WTC11 (cell line): ENCODE measurements at places on chromosomes 3 and 15.

GRCh38 chr3:44596621-44597020, 11.9 kb downstream of the ZNF660 start:
- no peak for DNase-seq

DNA sequence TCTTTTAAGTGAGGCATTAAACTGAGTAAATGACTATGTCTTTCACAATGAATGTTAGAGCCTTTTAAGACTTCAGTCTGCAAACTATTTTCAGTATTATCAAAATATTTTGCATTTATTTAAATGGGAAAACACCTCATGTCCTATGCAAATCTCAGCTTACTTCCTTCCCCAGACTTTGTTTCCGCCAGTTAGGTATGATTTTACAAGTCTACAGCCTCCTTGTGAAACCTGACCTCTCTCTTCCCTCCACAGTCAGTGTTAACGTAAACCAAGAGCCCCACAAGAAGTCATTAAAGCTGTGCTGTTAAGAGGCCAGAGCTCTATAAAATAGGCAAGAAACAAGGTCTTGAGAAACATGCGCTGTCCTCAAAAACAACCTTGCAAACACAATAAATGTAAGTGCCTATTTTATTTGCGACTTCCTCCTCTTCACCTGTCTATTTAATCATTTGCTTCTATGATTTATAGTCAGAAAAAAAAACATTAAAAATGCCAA, 48.3 kb downstream of the PRTG start:
- no peak for DNase-seq

- DNase-seq: no peak
These were observed 338.8 kb upstream of the DNAJC19 start for GRCh38 chr3:181328346-181328745.

DNA sequence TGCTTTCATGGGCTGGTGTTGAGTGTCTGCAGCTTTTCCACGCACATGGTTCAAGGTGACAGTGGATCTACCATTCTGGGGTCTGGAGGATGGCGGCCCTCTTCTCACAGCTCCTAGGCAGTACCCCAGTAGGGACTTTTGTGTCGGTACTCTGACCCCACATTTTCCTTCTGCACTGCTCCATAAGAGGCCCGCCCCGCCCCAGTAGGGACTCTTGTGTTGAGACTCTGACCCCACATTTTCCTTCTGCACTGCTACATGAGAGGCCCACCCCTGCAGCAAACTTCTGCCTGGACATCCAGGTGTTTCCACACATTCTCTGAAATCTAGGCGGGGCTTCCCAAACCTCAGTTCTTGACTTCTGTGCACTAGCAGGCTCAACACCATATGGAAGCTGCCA, 383.4 kb upstream of the MEIS2 start:
- DNase-seq: no peak

DNA sequence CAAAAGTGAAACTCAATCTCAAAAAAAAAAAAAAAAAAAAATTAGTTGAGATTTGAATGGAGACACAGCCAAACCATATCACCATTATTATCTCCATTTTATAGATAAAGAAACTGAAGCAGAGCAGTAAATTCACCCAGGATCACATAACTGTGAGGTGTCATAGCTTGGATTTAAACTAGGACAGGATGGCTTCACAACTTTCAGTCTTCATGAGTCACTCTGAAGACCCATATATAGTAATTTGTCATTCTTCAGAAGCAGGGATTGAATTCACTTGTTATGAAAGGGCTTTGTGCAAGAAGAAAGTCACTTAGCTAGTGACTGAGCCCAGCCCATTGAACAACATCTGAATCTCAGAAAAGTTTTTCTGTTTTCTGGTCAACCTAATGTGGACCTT, 60.5 kb upstream of the LRIG1 start:
- DNase-seq: no peak

- DNase-seq: no peak
These were observed 919.3 kb downstream of the TUSC7 start for GRCh38 chr3:117628823-117629291.

- DNase-seq: no peak
These were observed 13.1 kb downstream of the GABRR3 start for GRCh38 chr3:98021830-98022560.

DNA sequence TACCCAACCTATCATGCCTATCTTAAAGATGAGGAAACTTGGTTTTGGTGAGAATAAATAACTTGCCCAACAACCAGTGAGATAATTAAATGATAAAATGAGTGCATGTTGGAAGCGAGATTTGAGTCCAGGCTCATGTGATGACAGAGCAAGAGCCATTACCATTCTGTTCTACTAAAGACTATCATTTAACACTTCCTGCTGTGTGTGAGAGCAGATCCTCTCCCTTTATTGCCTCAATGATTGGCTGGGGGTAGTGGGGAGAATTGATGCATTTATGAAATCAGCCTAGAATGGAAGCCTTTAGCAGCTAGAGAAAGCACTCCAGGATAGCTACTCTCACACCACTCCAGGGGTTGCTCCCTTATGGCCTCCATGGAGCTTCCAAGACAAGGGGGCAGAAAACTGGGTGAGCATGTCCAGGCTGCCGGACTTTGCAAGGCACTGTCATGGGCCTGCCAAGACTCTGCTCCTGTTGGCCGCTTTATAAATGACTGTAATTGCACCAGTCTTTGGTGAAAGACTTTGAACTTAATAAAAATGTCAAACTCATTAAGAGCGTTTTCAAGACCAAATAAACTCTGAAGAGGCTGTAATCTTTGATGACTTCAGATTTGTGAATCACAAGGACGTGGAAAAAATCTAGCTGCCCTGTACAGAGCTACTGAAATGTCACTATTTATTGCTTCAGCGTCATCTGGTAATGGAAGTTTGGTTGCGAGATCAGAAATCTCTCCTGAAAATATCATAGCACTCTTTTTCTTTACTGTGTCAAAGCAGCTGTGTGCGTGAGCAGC, 209.1 kb upstream of the NR2E3 start:
- DNase-seq: no peak

DNA sequence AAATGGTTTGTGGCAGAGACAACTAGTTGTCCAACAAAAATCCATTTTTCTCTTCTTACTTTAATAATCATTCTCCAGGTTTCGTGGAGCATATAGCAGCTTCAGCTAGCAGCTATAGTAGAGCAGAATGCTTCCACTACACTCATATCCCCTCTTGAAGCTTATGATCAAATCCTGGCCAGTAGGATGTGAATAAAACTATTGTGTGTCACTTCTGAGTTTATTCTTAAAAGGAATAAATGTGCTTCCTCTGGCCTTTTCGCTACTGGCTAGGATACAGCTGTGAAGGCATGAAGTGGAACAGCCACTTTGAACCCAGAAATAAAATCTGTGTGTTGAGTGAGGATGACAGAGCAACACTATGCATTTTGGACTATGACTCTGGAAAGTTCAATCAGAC, 7.8 kb upstream of the CPOX start:
- no peak for DNase-seq

DNA sequence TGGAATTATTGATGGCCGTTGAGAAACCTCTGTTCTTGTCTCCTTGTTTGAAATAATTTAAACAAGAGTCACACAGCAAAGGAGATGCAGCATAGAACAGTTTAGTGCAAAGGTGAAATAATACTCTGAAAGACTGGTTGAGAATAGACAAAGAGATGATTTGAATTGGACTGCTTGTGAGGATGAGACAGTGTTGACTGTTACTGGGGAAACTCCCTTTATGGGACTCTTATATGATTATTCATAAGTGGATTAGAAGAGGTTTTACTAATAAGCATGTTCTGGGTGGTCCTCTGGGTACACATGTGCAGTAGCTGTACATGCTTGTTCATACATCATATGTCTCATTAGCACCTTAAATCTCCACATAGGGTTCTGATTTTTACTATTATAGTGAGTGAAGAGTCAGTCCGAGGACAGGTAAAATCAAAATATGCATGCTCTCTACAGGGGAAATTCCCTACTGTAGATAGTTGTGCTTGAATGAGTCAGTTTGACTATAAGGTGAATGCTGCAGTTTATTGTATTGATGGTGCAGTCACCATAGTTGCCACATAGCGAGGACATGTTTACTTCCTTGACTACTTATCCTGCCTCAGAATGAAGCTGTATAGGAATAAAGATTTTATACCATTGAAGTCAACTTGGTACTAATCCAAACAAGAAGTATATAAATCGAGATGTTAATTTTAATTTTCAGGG, 498.7 kb downstream of the CNTN6 start:
- DNase-seq: no peak

DNA sequence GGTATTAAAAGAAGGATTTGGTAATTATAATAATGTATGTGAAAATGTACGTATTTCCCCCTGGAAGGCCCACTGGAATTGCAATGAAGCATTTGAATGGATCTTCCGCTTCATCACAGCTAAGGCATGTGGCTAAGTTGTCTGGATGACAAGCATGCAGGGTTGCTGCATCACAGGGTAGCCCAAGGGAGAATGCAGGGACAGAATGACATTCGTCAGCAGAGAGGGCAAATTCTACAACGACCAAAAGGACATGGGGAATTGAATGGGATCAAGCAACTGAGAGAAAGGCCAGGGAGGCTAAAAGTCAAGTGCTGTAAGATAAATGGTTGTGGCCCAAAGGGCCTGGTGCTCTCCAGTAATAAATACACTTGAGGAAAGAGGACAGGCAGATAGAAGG, 95.4 kb downstream of the ISL2 start:
- DNase-seq: no peak

DNA sequence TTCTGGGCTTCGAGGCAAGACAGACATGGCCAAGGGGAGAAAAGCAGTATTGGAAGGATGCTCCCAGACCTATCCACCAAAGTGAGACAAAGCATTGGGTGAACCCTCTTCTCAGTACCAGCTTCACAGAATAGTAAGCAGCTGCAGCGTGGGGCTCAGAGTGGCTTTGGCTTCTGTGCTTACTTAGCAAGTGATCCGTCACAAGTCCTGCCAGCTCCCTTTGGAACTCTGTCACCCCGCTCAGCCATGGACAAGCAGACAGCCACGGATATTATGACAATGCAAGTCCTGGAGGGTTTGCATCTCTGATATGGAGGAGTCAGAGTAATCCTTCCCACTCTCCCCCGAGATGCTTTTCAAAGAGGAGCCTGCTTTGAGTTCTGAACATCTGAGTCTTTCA, 90.8 kb downstream of the SLCO3A1 start:
- no peak for DNase-seq

- DNase-seq: no peak
These were observed 42.3 kb downstream of the RAB8B start for GRCh38 chr15:63231706-63232105.

DNA sequence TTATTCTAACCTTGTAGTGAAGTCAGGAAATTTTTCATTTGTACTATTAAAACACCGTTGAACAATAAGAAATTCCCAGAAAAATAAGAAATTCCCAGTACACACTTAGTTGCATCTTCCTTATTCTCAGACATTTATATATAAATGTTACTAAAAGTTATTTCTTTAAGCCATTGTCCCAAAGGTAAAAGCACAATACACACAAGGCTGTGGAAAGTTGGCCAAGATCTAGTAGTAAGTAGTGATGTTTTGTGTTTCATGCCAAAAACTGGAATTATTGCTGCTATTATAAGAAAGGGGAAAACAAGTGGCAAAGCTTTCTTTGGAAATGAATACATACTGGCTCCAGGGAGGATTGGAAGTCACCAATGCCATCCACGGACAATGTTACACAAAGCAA, 802.5 kb upstream of the DPPA4 start:
- DNase-seq: no peak

DNA sequence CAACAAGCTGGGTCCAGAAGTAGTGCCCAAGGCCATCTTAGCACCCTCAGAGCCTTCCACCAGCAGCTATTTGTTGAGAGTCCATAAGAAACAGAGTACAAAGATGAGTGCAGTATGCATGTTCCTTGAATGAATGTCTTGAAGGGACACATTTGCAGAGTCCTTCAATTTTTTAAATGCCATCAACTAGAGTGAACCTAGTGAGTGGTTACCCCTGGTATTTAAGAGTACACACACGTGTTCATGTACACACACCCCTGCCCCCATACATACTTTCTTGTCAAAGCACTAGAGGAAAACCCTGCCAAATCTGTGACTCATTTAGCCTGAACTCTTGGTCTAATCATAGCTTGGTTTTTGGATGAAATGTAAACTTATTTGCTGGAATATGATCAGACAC, 84.5 kb upstream of the GALNT15 start:
- no peak for DNase-seq

- no peak for DNase-seq
These were observed 6.3 kb downstream of the BHLHE40 start for GRCh38 chr3:4985330-4986174.

- DNase-seq: no peak
These were observed 4.8 kb upstream of the STXBP5L start for GRCh38 chr3:120903221-120903620.

GRCh38 chr3:71260782-71261181, 322.7 kb downstream of the FOXP1 start:
- DNase-seq: no peak
